ENCODE measurements at places on chromosomes 7 and 10. TPM values are rescaled to one million over a fixed set of nuclear protein-coding genes. Genes with fewer than 3 reads are reported as not detected.

DNA sequence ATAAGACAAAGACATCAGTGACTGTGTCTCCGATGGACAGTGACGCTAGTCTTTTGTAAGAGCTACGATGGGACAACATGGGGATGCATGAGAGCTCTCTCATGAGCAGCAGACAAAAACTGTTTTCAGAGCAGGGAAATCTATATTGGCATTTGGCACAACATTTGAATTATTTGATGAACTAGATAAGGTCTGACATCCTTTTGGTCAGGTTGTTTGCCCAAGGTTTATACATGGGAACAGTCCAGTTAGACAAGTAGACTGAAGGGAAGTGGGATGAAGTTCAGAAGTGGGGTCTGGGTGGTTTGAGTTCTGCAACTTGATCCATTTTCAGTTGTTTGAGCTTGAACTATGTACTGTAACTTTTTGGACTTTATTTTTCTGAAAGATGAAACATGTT, 50.8 kb downstream of the BUB3 start:
- DNase-seq: no peak
- no peak overlapping the region for H3K27ac ChIP-seq
- no peaks in the 10 kb centered on the region for H3K4me1 ChIP-seq
- H3K36me3 ChIP-seq: no peaks in the 10 kb centered on the region
- H3K4me3 ChIP-seq: no peak overlapping the region

Gene CYP26C1
- 0.20 TPM for total RNA-seq

DNA sequence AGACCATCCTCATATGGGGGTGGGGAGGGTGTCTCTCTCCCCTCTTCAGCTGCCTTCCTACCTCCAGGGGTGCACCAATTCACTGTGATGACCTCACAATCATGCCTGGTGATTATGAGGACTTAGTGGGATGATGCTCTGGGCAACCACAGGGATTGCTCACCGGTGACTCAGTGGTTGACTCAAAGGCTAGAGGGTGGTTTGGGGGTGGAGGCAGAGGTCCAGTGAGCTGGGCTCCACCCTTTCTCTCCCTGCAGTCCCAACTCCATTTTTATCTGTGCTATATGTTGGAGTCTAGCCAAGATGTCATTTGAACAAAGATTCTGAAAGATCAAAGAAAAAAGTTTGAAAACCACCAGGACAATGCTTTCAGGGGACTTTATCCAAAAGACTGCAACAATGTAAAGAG, 286.9 kb downstream of the KCNMA1 start:
- H3K36me3 ChIP-seq: no peaks in the 10 kb centered on the region
- H3K4me3 ChIP-seq: no peak overlapping the region
- H3K4me1 ChIP-seq: no peaks in the 10 kb centered on the region
- H3K27me3 ChIP-seq: no peaks in the 10 kb centered on the region
- DNase-seq: no peak

Gene LRRN3
- 64.9 TPM for total RNA-seq

Gene VAX1
- not detected for total RNA-seq

Gene ANKRD7
- not detected for total RNA-seq

DNA sequence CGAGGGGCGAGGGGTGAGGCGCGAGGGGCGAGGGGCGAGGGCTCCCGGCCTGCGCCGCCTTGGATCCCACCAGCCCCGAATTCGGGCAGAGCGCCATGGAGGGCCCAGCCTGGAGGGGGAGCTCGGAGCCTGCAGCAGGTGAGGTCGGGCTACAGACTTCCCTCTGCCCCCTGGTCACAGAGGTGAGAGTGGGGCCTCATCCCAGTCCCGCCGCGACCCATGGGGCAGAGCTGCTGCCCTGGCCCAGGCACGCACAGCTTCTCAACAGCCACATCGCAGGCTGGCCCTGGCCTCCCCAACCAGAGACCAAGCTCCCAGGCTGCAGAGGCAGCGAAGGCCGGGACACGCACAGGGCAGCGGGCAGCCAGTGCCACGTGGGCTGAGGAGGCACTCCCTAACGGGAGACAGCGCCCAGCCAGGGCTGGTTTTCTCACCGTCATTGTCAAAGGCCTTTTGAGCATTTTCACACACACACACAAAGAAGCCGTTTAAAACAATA, 191.8 kb downstream of the PTPRN2 start:
- H3K36me3 ChIP-seq: no peaks in the 10 kb centered on the region
- H3K4me1 ChIP-seq: peaks cover 4% of the 10 kb centered on the region
- no peak overlapping the region for H3K4me3 ChIP-seq
- H3K27me3 ChIP-seq: peaks cover 5% of the 10 kb centered on the region

Gene PAPOLB
- total RNA-seq: not detected

DNA sequence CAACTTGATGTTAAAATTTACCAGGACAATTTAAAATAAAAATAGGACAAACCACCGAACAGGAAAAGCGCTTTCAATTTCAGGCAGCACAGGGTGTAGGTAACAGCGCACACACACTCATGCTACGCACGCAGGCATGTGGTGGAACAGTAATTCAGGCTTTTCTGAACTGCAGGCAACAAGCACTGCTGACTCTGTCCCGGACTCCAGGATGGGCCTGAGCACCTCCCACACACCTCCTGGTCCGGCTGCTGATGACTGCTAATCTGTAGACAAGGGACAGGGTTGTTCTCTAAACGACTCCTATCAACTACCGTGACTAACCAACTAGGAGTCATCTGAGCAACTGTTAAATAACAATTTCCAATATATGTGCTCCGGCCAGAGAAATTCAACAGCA, 192.6 kb upstream of the FRMD4A start:
- H3K36me3 ChIP-seq: peaks cover 70% of the 10 kb centered on the region
- DNase-seq: no peak
- H3K4me3 ChIP-seq: no peak overlapping the region
- no peaks in the 10 kb centered on the region for H3K27me3 ChIP-seq
- peak overlapping the region; percentile 32 for H3K27ac ChIP-seq

- no peaks in the 10 kb centered on the region for H3K27me3 ChIP-seq
- no peaks in the 10 kb centered on the region for H3K36me3 ChIP-seq
- DNase-seq: peak; percentile 4
- H3K27ac ChIP-seq: no peak overlapping the region
- H3K4me1 ChIP-seq: no peaks in the 10 kb centered on the region
Observed at GRCh38 chr7:26686448-26686981, 177.9 kb downstream of the SKAP2 start.

DNA sequence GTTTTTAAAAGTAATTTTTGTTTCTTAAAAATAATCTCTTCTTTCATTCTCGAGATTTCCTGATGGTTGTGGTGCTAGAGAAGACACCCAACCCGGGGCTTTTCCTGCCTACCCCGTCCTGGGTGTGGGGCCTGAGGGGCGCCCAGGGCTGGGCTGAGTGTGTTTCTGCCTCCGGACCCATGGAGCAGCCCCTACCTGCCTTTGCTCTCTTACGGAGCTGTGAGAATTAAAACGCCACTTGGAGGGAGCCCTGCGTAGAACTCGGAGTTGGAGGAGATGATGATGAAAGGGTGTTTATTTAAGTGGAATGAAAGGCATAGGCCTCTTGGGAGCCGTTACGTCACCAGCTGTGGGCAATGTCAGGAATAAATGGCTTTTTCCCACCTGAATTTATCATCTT, 261.8 kb upstream of the SHH start:
- DNase-seq: no peak
- H3K36me3 ChIP-seq: no peaks in the 10 kb centered on the region
- H3K4me3 ChIP-seq: no peak overlapping the region
- no peak overlapping the region for H3K27ac ChIP-seq
- no peaks in the 10 kb centered on the region for H3K4me1 ChIP-seq
- peaks cover 9% of the 10 kb centered on the region for H3K27me3 ChIP-seq

DNA sequence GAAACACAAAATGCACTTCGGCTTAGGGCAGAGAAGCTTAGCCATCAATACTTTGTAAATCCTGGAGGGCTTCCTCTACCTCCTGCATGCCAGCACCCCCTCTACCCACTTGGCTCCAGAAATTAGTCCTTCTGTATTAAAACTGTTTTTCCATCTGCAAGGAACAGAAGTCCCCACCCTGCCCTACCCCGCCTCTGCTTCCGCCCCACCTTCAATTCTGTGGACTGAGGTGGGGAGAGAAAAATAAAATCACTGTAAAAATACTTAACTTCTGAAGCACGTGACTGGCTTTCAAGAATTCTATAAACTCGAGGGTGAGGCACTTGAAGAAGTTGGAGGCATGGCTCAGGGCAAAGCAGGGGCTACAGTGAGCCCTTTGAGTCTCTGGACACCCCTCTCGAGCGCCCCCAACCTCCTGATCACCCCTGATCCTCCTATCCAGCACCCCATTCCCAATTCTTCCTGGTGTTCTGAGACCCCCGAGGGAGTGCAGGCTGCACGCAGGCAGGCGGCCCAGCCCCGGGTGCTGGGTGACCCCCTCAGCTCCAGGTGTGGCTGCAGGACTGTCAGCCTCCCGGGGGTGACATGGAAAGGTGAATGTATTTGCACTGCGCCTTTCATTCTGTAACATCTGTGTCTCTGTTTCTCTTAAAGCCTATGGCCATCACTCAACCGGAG, 7.3 kb upstream of the KIAA1217 start:
- no peak overlapping the region for H3K4me3 ChIP-seq
- no peaks in the 10 kb centered on the region for H3K36me3 ChIP-seq
- H3K27me3 ChIP-seq: no peaks in the 10 kb centered on the region
- H3K4me1 ChIP-seq: no peaks in the 10 kb centered on the region
- no peak for DNase-seq
- H3K27ac ChIP-seq: no peak overlapping the region

- H3K36me3 ChIP-seq: no peaks in the 10 kb centered on the region
- DNase-seq: no peak
- no peak overlapping the region for H3K4me3 ChIP-seq
- peaks cover 8% of the 10 kb centered on the region for H3K4me1 ChIP-seq
Observed at GRCh38 chr10:17682236-17682946, 38.4 kb downstream of the STAM start.

DNA sequence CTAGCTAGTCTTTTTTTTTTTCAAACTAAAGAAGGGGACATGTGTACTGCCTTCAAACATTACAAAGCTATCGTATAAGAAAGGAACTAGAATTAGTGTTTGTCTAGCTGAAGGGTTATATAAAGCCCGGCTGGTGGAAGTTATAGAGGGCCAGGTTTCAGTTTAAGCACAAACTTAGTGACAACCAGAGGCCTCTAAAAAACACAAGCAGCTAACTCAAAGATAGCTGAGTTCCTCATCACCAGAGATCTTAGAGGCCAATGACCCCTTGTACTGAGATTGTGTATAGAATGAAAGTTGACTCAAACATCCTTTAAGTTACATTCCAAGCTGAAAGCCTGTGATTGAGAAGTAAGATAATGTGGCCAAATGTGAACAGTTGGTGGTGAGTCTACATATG, 28.1 kb upstream of the SGMS1 start:
- no peak overlapping the region for H3K4me3 ChIP-seq
- no peaks in the 10 kb centered on the region for H3K27me3 ChIP-seq
- DNase-seq: no peak
- peaks cover 11% of the 10 kb centered on the region for H3K4me1 ChIP-seq

GRCh38 chr10:60291344-60291930, 98.2 kb downstream of the ANK3 start:
- H3K36me3 ChIP-seq: no peaks in the 10 kb centered on the region
- no peak overlapping the region for H3K4me3 ChIP-seq
- no peaks in the 10 kb centered on the region for H3K27me3 ChIP-seq
- no peak for DNase-seq

DNA sequence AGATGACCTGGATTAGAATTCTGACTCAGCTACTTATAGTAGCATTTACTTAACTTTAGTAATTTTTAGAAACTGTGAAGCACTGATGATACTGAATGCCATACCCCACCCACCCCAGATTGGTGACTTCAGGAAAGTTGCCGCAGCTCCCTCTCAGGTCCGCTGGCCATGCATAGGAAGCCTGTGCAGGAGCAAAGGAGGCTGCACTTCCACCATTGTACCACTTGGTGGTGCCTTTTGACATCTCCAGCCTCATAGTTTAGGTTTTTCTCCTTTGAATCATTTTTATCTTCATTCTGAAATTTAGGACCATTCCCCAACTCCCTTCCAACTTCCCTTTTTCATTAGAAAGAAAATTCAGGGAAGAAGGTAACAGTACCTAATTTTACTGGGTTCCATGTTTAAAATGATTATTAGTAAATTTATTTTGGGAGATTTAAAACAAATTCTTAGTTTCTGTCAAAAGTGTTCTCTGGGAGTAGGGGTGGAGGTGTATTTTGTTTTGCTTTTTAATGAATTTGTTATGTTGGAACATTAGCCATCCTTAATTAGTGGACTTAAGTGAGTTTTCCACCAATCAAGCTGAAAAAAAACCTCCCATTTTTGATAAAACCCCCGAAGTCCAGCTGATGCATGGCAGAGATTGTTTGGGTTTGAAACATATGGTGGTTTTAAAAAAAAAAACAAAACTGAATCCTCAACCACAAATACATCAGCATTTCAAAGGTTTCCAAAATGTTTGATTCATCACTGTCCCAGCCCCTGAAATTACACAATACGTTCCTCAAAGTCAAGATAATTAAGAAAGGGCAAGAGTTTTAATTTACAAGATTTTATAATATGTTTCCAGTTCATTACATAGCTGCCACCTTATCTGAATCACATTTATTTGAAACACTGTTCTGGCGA, 109.6 kb downstream of the WNT2 start:
- no peak overlapping the region for H3K27ac ChIP-seq
- no peaks in the 10 kb centered on the region for H3K36me3 ChIP-seq
- peak; percentile 4 for DNase-seq
- H3K4me3 ChIP-seq: no peak overlapping the region

DNA sequence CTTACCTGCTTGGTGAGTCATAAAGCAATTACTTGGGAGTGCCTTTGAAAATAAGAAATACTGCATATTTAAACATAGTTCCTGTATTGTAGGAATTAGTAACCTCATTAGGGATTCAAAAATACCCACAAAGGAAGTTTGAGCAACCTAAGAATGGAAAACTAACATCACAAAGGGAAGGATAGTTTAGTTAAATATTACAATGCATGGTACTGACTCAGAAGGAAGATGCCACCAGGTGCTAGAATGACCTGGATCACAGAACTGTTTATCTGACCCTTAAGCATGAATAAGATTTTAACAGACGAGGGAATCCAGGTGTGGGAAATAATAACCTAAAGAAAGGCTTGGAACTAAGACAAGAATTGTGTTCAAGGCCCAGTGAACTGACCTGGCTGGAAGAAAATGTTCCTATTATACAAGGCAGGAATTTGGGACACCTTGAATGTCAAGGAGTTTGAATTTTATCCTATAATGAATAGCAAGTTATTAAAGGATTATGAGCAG, 106.4 kb downstream of the GSAP start:
- no peaks in the 10 kb centered on the region for H3K27me3 ChIP-seq
- H3K4me3 ChIP-seq: no peak overlapping the region
- DNase-seq: no peak
- no peaks in the 10 kb centered on the region for H3K4me1 ChIP-seq
- H3K36me3 ChIP-seq: peaks cover 40% of the 10 kb centered on the region

DNA sequence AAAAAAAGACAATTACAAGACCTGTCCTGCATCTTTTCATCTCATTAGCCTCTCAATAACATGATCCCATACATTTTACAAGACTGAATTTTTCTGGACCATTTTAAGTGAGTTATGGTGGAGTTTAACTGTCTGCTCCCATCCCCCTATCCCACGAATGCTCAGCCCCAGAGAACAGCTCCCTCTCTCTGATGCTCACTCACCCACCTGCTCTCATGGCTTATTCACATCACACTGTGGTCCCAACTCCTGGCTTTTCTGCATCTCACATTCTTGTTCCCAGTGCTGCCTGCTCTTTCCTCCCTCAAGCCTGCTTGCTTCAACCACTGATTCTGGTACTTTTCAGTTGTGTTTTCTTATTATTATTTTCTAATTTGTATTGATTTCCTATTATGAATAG, 20.4 kb upstream of the CCSER2 start:
- H3K4me1 ChIP-seq: peaks cover 4% of the 10 kb centered on the region
- no peaks in the 10 kb centered on the region for H3K36me3 ChIP-seq
- no peak overlapping the region for H3K4me3 ChIP-seq
- H3K27ac ChIP-seq: no peak overlapping the region

- no peak overlapping the region for H3K4me3 ChIP-seq
- DNase-seq: no peak
- no peaks in the 10 kb centered on the region for H3K4me1 ChIP-seq
Observed at GRCh38 chr10:20180766-20181165, 364.5 kb downstream of the PLXDC2 start.

Gene OPALIN
- total RNA-seq: not detected

Measured in T-cell (primary cell).